HTR-8/SVneo (cell line): ENCODE measurements at places on chromosomes 2 and 18.

- DNase-seq: no peak
These were observed 524.2 kb downstream of the TRIB2 start for GRCh38 chr2:13240789-13241487.

DNA sequence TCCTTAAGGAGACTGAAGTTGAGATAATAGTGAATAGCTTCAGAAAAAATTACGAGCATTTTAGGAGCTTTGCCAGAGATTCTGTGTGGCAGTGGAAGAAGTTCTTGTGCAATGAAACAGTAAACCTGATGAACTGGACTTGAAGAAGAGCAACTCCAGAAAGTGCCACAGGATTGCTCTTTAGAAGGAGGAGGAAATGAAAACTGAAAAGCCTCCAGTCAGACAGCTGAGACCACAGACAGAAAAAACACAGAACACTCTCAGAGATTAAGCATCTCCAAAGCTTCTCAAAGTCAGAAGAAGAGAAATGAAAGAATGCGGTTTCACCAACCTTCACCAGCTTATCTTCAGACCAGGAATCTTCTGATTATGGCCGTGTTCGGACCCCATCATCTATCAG, 329.7 kb upstream of the CNTNAP5 start:
- DNase-seq: no peak

DNA sequence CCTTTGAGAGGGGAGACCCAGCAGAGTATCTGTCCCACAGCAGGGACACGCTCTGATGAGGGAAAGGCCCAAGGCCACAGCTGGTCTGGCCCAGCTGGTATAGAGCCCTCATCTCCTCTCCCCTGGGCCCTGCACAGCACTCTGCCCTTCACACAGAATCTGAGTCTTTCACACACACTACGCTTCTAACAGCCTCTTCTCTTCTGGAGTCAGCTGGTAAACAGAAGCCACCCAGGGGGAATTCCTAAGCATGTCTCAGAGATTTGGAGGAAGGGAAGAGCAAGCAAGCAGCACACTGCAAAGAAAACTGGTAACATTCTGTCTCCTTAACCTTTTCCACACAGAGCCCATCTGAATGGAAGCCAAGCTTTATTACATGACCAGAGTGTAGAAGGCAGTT, 121.1 kb upstream of the ACAA2 start:
- no peak for DNase-seq

DNA sequence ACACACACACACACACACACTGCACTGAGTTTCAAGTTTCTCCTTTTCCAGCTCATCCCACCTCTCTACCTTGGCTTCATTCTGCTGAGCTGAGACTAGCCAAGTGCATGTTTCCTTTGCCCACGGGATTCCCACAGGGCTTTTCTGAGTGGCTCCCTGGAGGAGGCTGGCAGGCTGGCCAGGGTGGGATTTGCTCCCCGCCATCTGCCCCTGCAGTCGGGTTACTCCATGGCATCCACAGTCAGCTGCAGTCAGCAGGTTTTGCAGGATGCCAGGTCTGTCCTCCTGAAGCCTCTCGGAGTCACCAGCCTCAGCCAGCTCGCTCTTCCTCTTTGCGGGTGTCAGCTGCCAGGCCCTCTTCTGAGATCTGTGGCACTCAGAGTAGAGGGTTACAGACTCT, 783.7 kb upstream of the SOX11 start:
- no peak for DNase-seq

DNA sequence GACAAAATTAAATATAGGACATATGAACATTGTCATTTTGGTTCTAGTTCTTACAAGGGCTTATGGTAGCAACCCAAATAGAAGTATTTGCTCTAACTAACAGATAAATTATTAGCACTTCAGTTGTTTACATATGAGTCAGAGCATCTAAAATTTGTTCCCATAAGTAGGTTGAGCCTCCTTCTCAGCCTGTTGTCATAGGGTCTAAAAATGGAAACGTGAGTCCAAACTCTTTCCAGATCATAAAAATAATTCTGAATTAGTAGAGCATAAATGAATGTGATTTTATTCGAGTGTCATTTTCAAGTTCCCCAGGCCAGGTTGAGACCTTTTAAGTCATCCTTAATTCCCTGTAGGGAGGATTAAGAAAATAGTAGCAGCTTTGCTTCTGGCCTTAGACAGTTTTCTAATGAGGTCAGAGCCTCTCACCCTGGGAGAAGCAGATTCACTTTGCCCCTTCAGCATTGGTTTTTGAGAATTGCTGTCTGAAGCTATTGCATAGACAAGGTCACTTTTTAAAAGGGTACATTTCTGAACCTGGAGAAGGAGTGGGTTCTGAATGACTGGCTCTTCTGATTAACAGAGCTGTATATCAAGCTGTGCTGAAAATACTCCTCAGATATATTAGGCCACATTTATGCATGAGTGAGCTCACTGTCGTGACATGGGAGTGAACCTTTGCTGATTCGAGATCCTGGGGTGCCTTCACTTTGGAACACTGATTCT, 164.3 kb downstream of the NEDD4L start:
- DNase-seq: no peak

DNA sequence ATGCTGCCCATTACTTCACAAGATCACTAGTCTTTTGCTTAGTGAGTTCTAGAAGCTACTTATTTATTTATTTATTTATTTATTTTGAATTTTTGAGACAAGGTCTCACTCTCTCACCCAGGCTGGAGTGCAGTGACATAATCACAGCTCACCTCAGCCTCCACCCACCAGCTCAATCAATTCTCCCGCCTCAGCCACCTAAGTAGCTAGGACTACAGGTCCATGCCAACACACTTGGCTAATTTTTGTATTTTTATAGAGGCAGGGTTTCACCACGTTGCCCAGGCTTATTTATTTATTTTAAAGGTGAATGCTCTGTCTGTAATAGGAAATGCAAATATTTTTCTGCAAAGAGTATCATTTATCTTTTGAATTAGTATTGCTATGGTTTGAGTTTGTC, 67.7 kb downstream of the ATAD2B start:
- no peak for DNase-seq

- no peak for DNase-seq
These were observed 57.9 kb downstream of the CDH7 start for GRCh38 chr18:65808759-65809158.

- no peak for DNase-seq
These were observed 46.2 kb upstream of the CCDC141 start for GRCh38 chr2:179096090-179096489.
